ENCODE measurements at places on chromosomes 1 and 21.
A peak's percentile ranks its signal among the peaks of the same experiment; 100 is the strongest.

DNA sequence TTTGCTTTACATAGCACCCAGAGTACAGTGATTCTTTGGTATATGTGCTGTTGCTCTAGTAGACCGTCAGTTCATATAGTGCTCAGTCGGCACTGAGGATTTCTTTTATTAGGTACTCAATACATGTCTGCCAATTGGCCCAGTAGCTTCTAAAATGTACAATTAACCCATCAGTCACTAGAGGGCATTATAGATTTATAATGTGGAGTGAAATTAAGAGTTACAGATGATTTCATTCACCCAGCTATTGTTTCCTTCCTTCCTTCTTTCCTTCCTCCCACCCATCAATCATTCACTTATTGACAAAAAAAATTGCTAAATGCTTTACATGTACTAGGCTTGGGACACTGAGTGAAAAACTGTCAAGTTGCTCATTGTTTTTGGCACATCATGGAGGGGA, 263.6 kb upstream of the USP24 start:
- DNase-seq: no peak

GRCh38 chr1:25113086-25113485, 119.2 kb downstream of the SYF2 start:
- DNase-seq: no peak

- no peak for DNase-seq
Observed at GRCh38 chr21:25934771-25935224, 200.0 kb downstream of the GABPA start.

GRCh38 chr1:174451408-174451807, 3.6 kb downstream of the GPR52 start:
- no peak for DNase-seq

GRCh38 chr1:56094168-56094567, 485.2 kb downstream of the PLPP3 start:
- no peak for DNase-seq

GRCh38 chr1:158689110-158689509, 2.6 kb upstream of the SPTA1 start:
- no peak for DNase-seq

- DNase-seq: no peak
Observed at GRCh38 chr21:44389335-44389734, 35.9 kb downstream of the TRPM2 start.

GRCh38 chr1:15254559-15254958, 7.5 kb downstream of the FHAD1 start:
- no peak for DNase-seq

- no peak for DNase-seq
Observed at GRCh38 chr1:231355171-231355570, 17.1 kb downstream of the SPRTN start.

DNA sequence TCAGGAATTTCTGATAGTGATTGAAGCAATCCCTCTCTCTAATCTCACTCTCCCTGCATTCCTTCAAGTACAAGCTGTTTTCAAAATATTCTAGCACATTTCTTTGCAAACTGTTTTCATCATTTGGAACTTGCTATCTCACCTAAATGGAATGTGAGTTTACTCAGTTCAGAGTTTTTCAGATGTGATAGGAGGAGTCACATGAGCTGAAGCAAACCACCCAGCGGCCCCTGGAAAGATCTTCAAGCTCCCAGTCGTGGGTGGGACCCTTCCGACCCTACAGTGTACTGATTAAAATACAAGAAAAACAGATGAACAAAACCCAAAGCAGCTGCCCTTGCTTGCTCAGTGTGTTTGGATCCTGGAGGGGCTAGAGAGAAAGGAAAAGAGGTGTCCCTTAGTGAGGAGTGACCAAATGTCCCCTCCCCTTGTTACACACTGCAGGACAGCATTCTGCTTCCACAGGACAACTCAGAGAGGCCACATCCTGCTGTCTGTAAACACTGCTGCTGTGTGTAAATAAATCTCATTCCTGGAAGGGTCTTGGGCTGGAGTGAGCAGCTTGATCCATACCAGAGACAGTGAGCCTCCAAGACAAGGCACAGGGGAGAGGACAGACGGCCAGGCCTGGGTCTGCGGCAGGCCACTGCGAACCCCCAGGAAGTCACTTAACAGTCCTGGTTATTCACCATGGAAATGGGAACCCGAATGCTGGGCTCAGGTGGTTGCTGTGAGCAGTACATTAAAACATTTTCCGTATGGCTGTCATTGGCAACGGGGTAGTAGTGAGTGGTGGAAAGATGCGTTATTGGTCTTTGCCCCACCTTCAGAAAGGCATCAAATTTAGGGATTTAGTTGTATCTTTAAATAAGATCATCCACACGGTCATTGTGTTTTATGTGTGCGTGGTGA, 229.2 kb downstream of the RHOU start:
- DNase-seq: no peak

DNA sequence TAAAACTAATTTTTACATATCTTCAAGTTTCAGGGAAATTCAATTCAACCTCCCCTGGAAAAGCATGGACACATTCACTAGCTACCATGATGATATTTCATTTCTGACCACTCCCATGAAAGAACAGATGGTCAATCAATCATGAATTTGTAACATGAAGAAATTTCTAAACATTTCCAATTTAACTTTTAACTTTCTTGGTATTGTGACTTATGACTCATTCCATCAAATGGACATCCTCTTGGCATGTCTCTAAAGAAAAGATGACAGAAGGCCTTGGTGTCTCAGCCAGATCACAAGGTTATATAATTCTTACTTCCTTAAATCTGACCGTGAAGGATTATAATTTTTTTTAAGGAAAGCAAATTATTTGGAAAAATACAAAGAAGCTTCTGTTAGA, 10.5 kb upstream of the MCOLN3 start:
- no peak for DNase-seq

DNA sequence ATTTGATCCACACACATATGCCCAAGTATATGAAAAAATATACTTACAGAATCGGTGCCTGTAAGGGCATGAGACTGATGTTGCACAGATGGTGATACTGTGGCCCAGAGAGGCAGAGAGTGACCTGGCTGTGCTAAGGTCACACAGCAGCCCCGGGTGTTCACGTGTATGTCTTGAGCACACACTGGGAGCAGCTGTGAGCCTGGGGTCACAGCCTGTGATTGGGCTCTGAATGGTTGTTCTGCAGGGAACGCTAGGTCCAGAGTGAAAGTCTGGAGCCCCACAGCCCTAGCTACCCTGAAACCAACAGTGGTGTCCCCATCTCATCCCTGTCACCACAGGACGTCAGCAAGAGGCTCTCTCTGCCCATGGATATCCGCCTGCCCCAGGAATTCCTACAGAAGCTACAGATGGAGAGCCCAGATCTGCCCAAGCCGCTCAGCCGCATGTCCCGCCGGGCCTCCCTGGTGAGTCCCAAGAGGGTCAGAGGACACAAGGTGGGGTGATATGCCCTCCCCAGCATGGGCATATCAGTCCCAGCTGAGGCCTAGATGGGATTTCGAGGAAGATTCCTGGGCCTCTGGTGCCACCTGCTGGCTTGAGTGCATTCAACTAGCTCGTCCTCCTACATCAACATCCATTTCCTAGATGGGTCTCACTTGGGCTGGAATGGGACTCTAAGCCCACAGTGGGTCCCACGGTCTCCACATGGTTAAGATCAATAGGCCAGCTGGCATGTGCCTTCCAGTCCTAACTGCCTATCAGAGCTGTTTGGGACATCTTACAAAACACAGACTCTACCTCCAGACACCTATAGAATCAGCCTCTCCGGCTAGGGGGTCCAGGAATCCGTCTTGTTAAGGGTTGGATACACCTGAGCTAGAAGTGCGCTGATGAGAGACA, 19.7 kb downstream of the CDK18 start:
- peak; percentile 98 for DNase-seq

- DNase-seq: no peak
Observed at GRCh38 chr1:19333587-19334354, 21.6 kb downstream of the SLC66A1 start.

DNA sequence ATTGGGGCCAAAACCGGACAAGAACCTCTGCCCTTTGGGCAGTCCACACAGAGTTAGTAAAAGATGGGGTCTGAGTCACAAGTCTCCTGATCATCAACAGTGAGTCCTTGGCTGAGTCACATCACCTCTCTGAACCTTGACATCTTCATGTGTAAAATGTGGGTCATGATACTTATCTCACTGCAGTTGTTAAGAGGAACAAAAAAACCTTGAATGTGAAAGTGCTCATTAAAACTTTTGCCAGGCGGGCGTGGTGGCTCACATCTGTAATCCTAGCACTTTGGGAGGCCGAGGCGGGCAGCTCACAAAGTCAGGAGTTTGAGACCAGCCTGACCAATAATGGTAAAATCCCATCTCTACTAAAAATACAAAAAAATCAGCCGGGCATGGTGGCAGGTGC, 15.7 kb downstream of the S100A16 start:
- DNase-seq: no peak

GRCh38 chr1:94012708-94013366, 103.6 kb upstream of the GCLM start:
- DNase-seq: no peak

GRCh38 chr1:8512504-8512903, 194.6 kb downstream of the SLC45A1 start:
- DNase-seq: no peak

DNA sequence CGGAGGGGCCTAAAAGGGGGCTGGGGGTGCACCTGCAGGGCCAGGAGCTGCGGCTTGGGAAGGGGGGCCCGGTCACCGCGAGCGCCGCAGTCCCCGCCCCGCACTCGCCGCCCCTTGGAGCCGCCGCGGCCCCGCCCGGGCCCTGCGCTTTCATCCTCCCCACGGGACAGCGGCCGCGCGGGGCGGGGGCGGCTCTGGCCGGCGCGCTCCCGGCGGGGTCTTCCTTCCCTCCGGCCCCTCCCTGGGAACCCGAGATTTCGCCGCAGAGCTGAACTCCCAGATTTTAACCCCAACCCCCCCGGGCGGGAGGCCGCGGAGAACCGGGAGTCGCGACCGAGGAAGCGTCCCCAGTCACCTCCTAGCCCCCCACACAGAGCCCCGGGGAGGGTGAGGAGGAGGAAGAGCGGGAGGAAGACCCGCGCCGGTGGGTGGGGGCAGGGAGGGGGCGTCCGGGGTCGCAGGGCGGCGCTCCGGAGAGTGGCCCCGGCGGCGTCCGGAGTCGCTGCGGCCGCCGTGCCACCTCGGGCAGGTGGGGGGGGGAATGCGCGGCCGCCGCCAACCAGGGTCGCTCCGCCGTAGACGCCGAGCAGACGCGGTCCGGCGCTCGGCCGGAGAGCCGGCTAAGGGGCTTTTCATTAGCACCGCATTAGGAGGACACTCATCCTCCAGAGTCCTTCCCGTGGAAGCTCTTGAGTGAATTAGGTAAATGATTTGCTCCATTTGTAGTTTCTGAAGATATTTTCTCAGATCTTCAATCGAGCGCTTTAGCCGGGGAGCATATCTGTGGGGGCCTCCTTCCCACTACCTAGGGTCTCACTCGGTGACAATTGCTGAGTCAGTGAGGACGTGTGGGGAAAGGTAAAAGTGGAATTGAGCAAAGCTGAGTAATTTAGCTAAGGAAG, 31.6 kb upstream of the NFIA start:
- DNase-seq: no peak

DNA sequence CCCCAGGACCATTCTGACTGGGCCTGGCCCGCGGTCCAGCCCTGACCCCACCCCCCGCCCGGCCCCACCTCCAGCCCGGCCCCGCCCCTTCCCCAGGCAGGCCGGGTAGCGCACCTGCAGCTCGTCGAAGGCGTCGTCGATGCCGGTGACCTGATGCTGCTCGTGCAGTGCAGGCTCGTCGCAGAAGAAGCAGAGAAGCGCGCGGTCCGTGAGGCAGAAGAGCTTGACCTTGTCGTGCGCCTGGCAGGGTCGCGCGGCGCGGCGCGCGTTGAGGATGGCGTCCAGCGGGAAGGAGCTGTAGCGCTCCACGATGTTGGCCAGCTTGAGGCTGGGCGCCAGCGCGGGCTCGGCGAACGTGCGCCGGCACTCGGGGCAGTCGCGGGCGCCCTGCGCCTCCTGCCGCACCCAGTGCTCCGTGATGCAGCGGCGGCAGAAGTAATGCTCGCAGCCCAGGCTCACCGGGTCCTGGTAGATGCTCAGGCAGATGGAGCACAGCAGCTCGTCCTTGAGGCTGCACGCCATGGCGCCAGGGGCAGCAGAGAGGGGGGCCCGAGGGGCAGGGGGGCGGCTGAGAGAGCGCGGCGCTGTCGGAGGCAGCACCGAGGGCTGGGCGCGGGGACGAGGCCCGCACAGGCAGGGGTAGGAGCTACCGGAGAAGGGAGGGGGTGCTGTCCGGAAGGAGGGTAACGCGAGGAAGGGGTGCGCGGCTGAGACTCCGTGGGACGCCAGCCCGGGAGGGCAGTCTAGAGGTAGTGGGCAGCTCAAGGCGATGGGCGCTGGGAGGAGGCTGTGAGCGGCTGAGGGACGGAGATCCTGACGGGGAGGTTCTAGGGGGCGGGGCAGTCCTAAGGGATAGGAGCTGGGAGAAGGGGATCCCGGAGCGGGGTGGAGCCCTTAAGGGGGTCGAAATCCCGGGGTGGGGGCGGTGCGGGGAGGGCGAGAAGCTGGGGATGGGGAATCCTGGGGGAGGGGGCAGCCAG, 642 bp downstream of the TRIM62 start:
- DNase-seq: no peak

- DNase-seq: no peak
Observed at GRCh38 chr21:32348604-32349332, 44.0 kb downstream of the URB1 start.

GRCh38 chr1:44592208-44593145, 81.8 kb downstream of the TMEM53 start:
- no peak for DNase-seq

DNA sequence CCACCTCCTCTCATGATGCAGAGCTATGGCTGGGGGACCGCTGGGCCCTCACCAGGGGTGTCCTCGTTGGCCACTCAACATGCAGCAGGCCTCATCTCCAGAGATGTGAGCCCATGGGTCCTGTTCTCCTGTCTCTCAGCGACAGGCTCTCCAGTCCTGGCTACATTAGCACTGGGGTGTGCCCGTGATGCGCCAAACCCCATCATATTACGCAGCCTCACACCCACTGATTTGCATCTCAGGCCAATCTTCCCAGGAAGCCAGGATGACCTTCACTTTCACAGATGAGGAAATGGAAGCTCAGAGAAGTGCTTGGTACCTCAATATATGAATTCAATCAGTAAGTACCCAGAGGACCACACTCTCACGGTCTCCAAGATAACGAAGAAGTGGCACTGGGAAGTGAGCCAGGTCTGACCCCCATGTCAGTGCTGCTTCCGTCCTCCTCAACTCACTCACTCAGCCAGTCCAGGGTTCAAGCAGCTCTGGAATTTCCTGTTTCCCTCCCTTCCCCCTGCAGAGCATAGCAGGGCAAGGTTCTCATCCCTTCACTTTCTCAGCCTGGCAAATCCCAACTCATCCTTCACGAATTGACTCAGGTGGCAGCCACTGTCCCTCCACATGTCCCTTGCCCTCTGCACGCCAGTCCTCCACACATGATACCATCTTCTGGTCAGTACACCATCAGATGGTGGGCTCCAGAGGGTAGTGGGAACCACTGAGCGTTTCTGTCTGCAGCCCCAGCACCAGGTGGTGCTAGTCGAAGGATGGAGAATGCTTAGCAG, 28.9 kb upstream of the EVA1B start:
- DNase-seq: no peak

DNA sequence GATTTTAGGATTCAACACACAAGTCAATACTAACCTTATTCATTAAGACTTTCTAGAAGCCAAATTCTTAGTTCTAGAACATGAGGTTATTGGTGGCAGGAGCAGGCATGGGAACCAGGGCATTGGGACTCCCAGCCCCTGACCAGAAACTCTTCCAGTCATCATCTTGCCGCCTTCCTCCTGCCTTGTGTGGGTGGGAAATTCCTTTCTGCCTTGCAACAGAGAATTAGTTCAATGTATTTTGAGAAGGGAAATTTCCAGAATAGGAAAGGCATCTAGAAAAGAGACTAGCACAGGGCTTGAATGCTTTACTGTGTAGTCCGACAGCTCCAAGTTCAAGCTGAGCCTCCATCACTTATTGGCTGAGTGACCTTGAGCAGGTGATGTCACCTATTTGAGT, 8.7 kb downstream of the GRHL3 start:
- no peak for DNase-seq
